ENCODE measurements at places on chromosomes 7 and 10.

DNA sequence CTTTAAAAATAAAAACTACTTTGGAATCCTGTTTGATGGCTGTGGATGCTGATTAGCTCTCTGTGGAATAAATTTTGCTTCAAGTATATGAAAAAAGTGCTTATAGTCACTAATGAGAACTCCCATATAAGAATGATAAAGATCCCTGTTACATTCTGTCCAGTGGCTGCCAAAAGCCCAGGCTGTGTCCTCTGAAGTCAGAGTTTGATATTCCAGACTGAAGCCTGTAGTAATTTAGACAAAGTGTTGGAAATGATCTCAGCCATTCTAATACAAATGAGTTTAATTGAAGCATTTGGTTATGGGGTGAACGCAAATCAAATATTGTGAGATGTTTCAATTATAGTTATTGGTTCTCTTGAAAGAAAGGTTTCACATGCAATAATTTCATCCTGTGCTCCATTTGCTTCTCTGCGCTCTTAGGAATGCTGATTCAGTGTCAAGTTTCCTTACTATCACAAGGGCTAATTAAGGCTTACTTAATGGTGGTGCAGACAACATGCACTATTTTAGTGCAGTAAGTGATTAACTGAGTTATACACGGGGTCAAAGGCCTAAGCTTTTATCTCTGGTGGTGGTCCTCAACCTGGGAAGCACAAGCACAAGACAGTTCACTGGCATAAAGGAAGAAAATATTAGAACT is 867.6 kb downstream of the SORCS1 start:
- DNase-seq = no peak

DNA sequence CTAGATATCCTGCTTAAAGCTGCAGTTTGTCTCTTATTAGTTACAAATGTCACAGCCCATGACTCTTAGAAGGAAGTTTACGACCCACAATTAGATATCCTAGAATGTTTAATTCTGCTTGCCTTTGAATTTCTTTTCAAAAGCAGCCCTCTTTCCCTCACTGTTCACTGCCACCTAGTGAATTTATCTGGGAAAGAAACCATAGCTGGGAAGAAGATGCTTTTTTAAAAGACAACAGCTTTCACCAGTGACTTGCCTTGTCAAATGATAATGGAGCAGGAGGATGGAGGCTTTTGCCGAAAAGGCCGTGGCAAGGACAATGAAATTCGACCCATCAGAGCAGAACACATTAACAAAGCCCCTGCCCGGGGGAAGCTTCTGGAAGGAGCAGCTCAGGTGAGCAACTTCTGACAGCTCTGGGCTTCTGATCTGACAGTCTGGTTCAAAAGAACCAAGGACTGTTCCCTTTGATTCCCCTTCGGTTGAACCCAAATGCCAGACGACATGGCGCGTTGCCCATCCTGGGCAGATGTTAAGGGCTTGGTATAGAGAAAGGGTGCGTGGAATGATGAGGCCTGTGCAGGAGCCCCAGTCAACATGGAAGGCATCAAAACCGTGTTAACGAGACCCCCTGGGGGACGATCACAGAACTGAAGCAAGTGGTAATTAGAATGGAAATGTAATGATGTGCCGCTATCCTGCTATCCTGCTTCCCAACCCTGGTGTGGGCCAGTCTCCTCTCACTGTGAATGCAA is 236.8 kb downstream of the FRMD4A start:
- no peak for DNase-seq

DNA sequence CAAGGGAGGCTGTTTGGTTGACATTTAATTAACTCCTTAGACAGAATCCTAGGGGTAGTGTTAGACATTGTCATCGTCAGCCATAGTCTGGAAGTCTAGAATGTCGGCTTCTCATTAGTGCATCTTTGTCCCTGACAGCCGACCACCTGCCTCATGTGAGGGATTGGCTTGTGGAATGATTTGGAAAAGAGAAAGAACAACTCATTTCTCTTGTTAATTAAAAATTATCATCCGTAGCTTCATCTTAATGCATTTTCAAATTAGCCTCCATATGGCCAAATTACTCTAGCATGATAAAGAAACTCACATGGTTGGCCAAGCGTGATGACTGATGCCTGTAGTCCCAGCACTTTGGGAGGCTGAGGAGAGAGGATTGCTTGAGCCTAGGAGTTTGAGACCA is 97.7 kb upstream of the PARD3 start:
- DNase-seq = no peak

DNA sequence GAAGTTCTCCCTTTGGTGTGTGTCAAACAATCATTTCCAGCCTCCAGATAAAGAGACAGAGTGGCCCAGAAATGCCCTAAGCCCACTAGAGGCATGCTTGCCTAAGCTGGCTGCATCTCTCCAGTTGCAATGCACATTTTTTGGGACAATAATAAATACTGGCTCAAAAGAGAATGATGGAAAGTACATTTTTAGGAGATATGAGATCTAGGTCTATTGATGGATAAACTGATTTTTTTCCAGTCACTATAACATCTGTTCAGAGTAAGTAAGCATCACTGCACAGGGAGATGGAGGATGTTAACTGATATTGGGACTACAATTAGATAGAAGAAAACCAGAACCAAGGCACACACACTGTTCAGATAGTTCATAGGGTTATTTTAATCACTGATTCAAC is 553.0 kb downstream of the GRM8 start:
- no peak for DNase-seq

DNA sequence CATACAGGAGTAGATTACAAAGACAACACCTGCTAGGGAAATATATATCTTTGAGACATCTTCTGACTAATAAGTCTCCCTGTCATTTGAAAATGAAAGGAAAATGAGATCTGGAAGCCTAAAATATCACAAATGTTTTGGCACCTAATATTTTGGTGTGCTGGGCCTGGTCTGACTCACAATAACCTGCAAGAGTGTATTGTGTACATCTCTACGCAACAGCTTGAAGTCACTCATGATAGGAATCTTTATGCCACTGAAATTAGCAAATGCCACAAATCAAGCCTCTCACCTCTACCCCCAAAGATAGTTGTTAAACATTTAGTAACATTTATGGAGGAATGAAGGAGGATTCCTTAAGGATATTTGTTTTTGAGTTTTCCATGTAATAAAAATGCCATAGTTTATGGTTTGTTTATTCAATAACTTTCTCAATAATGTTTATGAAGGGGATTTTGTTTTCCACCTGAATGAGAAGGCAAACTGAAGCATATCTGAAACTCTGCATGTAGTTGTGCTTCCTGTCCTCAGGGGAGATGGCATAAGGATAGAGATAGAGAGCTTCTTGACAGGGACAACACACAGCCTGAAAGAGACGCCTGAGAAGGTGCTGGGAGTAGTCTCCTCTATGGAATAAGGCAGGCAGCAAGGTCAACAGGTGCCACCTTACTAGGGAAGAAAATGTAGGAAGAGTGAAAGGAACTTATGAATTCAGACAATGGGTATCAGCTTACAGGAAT is 197.4 kb downstream of the AHR start:
- DNase-seq = no peak

- DNase-seq = no peak
Observed at GRCh38 chr10:28331841-28332240, 29.0 kb upstream of the MPP7 start.

GRCh38 chr10:89360157-89360556 is 17.7 kb upstream of the IFIT1B start:
- no peak for DNase-seq
